CD4-positive, alpha-beta T cell treated with Interleukin-10 for 1 hour (primary cell): ENCODE measurements at places on chromosomes 5 and 9.

- DNase-seq = peak; percentile 53
Measured at GRCh38 chr5:129771058-129771838, 23.4 kb downstream of the MINAR2 start.

DNA sequence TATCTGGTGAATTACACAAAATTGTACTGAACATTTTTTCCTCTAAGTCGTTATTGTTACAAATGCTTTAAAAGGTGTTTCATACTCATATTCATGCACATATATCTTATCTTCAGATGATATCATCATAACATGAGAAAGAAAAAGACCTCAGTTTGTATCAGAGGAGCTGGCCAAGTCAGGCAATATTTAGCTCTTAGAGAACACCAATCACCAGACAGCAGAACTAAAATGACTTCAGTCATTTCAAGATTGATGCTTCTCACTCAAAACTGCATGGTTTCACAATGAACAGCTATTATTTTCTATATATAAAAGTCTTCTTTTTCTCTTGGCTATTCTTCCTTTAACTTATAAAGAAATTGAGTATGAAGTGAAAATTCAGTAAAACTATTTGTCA, 44.6 kb downstream of the TSSK1B start:
- no peak for DNase-seq

DNA sequence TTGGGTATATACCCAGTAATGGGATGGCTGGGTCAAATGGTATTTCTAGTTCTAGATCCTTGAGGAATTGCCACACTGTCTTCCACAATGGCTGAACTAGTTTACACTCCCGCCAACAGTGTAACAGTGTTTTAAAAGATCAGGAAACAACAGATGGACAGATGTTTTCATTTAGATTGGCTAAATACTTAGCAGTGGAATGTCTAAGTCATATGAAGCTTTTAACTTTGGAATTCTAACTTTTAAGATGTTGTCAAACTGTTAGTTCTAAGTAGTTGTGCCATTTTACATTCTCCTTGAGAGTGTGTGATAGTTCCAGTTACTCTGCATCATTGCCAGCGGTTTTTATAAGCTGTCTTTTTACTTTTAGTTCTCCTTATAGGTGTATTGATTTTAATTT, 688.8 kb downstream of the SEMA5A start:
- no peak for DNase-seq

- no peak for DNase-seq
Measured at GRCh38 chr5:16712620-16713019, 95.8 kb upstream of the RETREG1 start.

DNA sequence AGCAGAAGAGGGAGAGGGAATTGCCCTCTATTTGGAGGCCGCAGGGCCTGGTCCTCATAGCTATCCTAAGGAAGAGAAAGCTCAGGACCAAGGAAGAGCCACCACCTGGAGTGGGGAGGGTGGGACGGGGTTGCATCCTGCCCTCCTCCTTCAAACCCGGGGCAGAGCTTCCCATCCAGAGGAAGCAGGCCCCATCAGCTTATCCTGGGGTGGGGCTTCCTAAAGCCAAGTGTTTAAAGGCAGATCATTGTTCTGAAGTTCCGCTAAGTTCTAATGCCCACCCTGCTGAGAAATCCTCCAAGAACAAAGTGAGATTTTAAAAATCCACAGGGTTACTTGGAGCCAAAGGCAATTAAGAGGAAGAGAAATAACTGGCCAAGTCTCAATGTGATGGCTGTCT, 210.3 kb downstream of the C9orf152 start:
- no peak for DNase-seq

DNA sequence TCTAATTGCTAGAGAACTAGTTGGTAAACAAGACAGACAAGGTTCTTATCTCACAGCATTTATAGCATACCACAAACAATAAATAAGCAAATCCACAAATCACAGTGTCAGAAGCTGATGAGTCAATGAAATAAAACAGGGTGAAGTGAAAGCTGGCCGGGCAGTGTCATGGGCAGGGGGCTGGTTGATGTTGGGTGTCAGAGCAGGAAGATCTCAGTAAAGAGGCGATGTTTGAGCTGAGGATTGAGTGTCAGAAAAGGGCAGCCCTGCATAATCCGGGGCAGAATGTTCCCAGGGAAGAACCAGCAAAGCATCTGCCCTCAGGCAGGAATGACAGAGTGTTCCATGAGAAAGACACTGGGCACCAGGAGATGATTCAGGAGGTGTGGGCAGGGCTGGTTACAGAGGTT, 183.4 kb downstream of the GOLPH3 start:
- DNase-seq = no peak

GRCh38 chr5:151174612-151175101, 17.1 kb upstream of the ANXA6 start:
- DNase-seq = no peak

GRCh38 chr5:68911840-68912690, 181.7 kb upstream of the SLC30A5 start:
- DNase-seq = no peak

DNA sequence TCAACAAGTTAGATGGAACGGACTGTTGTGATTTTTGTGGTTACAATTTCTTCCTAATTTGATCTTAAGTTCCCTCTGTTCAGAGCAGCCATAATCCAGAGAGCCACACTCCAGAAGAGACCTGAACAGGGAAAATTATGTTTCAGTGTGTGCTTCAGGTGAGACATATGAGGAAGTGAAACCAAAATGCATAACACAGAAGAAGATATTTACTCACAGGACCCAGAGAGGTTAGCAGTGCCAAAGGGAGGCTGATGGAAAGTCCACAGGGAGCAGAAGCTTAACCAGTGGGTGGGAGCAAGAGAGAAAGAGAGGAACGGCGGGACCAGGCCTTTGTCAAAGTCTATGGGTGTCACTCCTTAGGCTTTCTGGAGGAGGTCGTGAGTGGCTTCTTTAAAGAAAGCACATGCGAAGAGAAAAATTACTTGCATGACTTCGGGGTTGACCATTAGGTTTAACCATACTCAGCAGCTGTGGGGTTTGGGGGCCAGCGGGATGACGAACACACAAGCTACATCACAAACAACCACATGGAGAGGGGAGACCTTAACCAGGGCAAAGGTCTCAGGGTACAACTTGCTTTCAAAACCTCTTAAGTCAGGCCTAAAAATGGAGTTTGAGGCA, 141.4 kb downstream of the MED10 start:
- DNase-seq = no peak

GRCh38 chr5:111228520-111229220, 4.5 kb downstream of the CAMK4 start:
- DNase-seq = no peak

GRCh38 chr5:135238622-135239452, 160.2 kb downstream of the MACROH2A1 start:
- DNase-seq = no peak

GRCh38 chr9:135253305-135254004, 166.0 kb downstream of the OLFM1 start:
- DNase-seq = no peak

DNA sequence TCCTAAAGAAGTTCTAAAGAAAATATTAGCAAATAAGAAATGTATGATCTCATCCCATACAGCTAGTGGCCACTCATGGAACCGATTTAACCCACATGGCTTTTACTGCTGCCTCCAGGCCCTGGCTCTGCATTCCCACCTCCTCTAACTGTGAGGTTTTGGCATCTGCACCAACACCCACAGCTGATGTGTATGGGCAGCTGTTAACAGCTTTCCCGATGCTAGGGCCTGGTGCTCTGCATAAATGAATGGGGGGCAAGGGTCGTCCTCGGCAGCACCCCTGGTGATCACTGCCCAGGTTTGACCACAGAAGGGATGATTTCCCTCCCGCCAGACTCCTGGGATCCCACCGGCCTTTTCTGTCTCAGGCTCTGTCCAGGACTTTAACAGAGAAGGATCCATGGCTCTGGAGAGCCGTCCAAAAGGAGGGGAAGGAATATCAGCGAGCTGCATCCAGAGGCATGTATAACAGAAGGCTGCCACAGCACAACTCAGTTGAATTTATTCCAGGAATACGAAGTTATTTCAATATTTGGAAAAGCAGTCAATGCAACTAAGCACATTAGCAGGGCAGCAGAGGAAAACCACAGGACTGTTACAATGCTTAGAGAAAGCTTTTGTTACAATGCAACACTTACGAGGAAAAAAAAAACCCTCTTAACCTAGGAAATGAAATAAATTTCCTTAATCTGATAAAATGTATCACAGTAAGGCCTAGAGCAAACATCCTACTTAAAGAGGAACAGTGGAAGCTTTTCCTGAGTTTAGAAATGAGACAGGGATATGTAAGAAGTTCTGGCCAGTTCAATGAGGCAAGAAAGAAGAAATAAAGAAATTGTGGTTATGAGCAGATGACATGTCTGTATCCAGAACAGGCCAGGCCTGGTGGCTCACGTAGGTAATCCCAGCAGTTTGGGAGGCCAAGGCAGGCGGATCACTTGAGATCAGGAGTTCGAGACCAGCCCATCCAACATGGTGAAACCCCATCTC, 63.1 kb downstream of the NACC2 start:
- DNase-seq = no peak

GRCh38 chr5:107359033-107359915, 311.5 kb downstream of the EFNA5 start:
- DNase-seq = no peak

GRCh38 chr5:77972469-77973252, 196.5 kb upstream of the TBCA start:
- no peak for DNase-seq

DNA sequence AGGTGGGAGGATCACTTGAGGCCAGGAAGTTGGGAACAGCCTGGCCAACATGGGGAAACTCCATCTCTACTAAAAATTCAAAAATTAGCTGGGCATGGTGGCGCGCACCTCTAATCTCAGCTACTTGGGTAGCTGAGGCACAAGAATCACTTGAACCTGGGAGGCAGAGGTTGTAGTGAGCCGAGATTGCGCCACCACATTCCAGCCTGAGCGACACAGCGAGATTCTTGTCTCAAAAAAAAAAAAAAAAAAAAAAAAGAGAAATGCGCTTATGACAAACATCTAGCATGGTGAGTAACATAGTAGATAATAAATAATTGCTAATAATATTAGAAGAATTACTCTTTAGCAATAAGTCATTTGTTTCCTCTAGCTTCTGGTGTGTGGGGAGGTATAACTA, 25.9 kb downstream of the RUSC2 start:
- no peak for DNase-seq

DNA sequence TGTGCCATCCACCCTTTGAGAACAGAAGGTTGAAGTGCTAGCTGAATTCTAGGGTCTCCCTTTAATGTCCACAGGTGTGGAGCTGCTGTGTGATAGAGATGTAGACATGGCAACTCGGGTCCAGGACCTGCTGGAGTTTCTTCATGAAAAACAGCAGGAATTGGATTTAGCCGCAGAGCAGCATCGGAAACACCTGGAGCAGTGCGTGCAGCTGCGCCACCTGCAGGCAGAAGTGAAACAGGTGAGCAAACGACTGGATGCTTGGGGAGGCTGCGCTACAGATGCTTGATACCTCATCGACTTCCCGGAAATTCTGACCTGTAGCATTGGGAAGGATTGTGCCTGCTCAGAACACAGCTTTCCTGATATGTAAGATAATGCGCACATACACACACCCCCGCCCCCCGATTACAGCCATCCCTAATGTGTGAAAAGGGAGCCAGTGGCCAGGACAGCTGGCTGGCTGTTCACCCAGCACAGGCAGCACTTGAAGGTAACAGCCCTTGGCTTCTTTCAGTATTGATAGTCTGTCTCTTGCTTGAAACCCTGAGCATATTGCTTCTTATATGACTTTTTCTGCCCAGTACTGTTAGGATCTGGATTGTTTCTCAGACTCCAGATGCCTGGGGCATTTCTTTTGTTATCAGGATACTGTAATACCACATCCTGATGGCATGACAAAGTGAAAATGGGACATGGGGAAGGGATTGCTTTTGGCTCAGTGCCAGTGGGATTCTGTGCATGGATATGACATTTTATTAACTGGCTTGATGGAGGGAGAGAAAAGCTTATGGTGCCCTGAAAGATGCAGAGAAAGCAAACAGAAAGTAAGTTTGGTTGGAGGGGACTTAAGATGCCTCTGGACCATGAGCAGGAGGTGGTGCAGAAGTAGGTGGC, 216.8 kb upstream of the OTULINL start:
- peak; percentile 13 for DNase-seq

DNA sequence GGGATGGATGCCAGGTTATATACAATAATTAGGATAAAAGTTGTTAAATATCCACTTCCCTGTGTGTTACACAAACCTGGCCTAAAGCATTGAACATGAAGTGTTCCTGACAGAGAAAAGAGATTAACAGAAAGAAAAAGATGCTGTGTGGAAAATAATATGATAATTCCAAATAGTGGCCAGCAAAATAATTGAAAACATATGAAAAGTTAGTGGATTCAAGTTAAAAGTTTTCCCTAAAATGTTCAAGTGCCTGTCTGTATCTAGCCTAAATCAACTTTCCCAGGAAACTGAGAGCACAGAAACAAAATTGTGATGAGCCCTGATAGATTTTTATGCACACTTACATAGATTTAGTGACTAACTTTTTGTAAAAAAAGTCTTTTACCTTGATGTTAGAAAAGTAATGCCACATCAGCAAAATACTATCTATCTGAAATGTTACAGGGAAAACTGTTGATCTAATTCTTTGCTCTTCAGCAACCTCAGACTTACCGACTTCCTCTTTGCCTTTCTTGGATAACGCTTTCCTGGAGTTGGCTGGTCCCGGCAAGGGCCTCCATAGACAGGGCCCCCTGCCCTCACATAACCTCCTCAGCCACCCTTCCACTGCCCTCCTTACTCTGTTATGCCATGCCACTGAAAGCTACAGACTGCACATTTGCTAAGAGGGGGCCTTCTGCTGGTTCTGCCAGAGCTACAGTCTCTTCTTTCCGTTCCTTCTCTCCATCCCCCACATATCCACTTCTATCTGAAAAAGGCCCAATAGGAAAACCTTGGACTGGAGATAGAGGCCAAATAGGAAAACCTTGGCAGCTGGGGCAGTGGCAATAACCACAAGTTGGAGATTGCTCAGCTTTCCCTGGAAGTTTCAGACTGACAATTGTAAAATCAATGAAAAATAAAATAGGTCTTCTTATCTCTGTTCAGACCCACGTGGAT, 44.4 kb downstream of the ZNF474 start:
- DNase-seq = no peak

DNA sequence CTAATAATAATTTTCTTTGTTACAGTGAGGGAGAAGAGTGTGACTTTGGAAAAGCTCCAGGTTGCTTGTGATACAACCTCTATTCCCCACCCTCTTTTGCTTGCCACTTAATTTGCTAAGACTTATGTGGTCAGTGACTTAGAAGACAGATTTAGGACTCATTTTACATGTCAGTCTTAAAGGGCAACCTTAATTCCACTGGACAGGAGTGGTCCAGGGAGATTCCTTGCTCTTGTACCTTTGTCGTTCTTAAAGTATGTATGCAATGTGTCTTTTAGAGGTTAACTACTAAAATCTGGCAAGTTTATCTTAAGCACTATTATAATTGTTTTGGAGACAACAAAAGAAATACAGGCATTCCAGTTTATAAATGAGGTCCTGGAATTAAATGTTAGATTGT, 20.0 kb downstream of the SLC30A5 start:
- DNase-seq = no peak
